Stimulated activated CD8-positive, alpha-beta memory T cell treated with anti-CD3 and anti-CD28 coated beads, Interleukin-4, amount 100 ng/mL, for 24 hours (primary cell): ENCODE measurements at places on chromosomes 13 and 19.

DNA sequence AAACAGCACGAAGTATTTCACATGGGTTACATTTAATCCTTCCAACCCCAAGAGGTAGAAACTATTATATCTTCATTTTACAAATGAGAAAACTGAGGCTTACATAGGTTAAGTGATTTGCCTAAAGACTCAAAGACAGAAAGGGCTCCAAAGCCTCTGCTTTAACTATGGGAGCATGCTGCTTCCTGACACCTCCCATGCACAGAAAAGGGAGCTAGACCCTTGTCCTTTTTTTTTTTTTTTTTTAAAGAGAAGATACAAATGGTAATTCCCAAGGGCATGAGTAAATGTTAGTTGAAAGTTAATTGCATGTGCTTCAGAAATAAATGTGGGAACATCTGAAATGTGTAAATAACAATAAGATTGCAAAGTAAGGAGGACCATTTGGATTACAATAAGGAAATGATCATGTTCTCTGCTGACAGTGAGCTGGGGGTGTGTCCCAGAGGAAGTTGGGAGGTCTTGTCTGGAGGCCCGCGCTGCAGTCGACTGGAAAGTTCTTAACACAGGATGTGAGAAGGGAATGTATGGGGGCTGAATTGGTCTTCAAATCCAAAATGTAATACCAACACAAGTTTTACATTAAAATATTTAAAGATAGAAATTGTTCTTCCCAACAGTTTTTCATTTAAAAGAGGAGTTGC lies 500.3 kb downstream of the KLF12 start:
- no peak for DNase-seq

GRCh38 chr19:53912653-53913052 lies 3.6 kb downstream of the CACNG7 start:
- no peak for DNase-seq

- no peak for DNase-seq
These were observed 199.2 kb downstream of the DLEU7 start for GRCh38 chr13:50644081-50644871.

- DNase-seq: no peak
These were observed 57.3 kb upstream of the TPM4 start for GRCh38 chr19:16018801-16019551.

GRCh38 chr13:40470660-40471059 lies 195.8 kb downstream of the FOXO1 start:
- no peak for DNase-seq

DNA sequence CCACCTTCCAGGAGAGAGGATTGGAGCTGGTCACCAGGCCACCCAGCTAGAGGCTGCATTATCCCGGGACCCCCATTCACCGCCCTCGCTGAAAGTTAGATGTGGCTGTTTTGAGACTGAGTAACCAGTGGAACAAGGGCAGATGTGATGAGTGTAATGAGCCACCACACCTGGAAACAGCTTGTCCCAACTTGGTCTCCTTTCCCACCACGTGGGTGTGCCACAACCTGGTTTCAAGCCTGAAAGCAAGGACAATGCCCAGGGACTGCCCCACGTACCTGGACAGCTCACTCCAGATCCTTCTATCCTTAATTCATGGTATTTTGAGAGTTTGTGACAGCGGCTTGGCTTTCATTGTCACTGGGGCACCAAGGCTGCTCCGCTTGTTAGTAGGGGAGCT lies 7.0 kb downstream of the LGI4 start:
- no peak for DNase-seq

GRCh38 chr13:102869948-102870676 lies 24.3 kb downstream of the ERCC5 start:
- no peak for DNase-seq

DNA sequence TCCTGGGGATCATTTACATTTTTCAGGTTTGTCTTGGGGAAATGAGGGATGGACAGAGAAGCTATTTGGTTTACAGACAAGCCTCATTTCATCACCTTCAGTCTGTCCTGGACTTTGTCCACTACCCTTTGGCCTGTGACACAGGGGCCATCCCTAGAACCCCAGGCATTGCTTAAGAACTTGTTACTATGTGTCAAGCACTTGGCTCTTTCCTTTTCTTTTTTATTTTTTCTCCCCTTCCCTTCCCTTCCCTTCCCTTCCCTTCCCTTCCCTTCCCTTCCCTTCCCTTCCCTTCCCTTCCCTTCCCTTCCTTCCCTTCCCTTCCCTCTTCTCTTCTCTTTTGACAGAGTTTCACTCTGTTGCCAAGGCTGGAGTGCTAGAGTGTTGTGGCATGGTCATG lies 253.1 kb downstream of the OLFM4 start:
- DNase-seq: no peak

- peak; percentile 51 for DNase-seq
These were observed 38.4 kb upstream of the TCF3 start for GRCh38 chr19:1690699-1691307.

- no peak for DNase-seq
These were observed 1.3 kb downstream of the B3GNT3 start for GRCh38 chr19:17796013-17796837.

DNA sequence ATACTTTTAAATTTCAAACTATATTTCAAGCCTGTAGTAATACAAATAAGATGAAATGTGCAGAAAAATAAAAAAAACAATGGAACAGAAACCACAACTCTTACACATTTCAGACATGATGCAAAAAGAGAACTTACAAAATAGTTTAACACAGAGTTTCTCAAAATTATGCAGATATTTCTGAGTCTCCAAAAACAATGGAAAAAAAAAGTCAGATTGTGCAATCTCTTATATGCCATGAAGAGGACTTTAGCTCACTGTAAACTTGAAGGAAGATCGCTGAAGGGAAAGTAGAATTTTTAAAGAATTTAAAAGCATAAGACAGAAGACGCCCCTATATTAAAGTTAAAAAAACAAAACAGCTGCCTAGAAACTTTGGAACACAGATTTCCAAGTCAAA lies 20.4 kb downstream of the ZNF708 start:
- DNase-seq: no peak

DNA sequence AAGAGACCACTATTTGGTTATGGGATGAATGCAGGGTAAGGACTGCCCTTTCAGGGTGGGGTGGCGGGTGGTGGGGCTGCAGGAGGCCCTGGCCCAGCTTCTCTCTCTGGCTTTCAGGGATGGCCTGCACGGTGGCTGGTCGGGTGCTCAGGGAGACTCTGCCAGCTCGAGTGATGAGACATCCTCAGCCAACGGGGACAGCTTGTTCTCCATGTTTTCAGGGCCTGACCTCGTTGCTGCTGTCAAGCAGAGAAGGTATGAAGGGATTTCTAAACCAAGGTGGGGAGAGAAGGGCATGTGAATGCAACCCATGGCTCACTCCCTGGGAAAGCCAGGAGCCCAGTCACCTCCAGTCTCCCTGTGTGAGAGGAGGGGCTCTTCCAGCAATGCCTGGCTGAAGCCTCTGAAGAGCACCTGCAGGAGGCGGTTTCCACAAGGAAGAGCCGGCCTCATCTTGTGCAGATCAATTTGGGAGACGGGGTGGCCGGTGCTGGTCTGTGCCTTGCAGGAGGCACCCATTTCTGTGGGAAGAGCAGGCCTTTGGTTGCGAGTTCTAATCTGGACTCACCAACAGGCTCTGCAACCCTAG lies 16.0 kb upstream of the GPI start:
- no peak for DNase-seq

DNA sequence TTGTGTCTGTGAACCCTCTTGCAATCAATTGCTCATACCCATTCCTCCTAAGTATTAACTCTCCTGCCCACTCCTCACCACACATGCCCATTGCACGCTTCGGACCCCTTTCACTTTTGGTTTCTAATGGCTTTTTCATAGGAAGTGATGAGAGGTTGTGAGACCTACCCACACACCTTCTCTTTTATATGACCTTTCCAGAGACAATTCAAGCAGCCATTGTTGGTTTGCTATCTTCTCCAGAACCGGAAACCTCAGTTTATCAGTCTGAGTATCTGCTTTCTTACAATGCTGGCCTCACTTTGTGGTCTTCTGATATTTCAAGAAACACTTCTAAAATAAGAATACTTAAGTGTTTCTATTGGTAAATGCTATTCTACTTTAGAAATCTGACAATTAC lies 1550.8 kb upstream of the SLC10A2 start:
- DNase-seq: no peak

- DNase-seq: no peak
These were observed 1674.5 kb upstream of the SLC10A2 start for GRCh38 chr13:104740641-104741222.

GRCh38 chr19:16521715-16522289 lies 20.4 kb downstream of the CHERP start:
- no peak for DNase-seq

DNA sequence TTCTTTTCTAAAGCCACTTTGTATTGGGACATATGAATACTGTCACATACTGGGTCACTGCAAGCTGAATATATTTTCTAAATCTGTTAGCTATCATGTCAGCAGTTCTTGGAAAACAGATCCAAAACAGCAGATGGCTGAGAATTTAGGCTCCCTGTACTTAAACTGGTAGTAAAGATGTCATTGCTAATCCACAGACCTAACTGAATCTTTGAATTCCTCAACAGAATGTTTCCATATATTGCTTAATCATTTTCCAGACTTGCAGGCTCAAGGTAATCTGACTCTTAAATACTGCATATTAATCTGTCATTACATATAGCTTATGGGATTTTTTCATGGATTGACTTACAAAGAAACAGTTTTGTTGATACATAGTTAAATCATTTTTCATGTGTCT lies 639.0 kb upstream of the KLHL1 start:
- DNase-seq: no peak

DNA sequence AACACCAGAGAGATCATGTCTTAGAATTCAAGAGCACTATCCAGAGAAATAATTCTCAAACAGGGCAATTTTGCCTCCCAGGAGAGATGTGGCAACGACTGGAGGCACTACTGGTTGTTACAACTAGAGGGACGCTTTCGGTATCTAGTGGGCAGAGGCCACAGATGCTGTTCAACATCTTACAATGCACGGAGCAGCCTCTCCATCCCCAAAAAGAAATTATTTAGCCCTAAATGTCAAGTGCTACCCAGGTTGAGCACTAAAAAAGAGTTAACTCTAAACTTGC lies 78.6 kb downstream of the ABCC4 start:
- no peak for DNase-seq

- no peak for DNase-seq
These were observed 298.9 kb downstream of the ENOX1 start for GRCh38 chr13:43487885-43488284.

GRCh38 chr13:110394371-110394841 lies 87.3 kb downstream of the COL4A2 start:
- no peak for DNase-seq

- no peak for DNase-seq
These were observed 73.9 kb downstream of the TEX29 start for GRCh38 chr13:111394211-111394922.

DNA sequence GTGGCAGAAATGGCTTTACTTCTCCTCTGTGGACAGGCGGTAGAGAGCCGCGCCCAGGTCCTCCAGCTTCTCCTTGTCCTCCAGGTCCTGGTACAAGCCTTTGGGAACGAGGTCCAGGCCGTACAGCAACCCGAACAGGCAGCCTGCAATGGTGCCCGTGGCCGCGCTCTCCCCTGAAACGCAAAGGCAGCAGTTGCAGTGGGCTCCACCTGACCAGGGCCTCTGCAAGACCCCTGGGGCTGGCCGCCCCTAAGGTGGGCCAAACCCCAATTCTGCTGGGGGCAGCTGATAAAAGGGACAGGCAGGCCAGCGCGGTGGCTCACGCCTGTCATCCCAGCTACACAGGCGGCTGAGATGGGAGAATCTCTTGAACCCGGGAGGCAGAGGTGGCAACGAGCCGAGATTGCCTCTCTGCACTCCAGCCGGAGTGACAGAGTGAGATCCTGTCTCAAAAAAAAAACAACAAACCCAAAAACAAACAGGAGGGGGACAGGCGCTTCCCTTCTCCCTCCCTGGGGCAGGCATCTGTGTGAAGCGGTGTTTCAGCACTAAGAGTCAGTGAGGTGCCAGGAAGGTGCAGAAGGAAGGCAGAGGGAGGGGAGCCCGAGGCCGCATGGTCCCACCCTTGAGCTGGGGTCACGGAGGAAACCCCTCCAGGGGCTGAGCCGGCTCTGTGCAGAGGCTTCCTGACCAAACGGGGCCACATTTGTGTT lies 30.3 kb downstream of the ADPRHL1 start:
- DNase-seq: no peak

DNA sequence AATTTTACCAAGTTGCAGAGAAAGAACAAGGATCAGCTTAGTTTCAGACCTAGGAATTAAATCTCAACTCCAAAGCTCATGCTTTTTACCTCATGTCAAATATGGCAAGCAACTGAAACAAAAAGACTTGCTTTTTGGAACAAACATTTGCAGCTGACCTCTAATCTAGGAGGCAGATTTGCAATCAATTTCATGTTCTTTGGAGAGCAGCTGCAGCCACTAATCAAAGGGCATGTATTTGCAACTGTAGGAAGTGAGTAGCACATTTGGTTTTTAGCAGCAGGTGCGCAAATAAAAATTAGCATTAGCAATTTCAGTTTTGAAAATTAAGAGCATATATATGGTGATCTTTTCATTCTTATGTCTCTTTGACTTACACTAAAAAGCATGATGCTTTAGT lies 459.3 kb upstream of the SLC10A2 start:
- DNase-seq: no peak

GRCh38 chr19:38691938-38692457 lies 44.5 kb downstream of the ACTN4 start:
- no peak for DNase-seq

GRCh38 chr13:42762251-42762650 lies 19.1 kb upstream of the FAM216B start:
- DNase-seq: no peak

DNA sequence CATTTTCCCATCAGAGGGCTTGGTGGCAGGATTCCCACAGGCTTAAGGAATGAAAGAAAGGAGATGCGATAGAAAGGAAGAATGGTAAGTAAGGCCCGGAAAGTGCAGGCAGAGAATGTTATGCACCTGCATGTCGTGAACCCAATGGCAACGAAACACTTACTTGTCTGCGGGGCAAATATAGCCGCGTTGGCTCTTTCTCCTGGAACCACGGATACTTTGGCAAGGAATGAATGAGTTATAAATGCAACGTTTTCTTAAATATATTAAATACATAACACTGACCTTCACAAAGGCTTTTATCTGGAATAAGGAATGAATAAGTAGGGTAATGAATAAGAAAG lies 192.1 kb downstream of the KATNAL1 start:
- no peak for DNase-seq

DNA sequence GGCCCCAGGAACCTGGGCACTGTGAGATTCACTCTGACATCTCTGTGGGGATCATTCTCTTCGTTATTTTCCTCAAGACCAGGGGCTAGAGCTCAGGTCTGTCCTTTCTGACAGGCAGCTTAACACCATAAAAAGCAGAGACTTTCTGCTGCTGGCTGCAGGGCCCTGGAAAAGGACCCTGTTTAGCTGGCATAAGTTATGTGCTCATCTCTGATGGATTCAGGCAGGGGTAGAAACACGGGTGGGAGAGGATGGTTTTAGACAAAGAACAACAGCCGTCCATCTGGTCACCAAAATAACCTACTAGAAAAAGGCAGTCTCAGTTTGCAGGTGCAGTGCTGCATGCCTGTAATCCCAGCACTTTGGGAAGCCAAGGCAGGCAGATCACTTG lies 2.3 kb upstream of the GPI start:
- no peak for DNase-seq

GRCh38 chr19:46081928-46082727 lies 41.3 kb upstream of the IGFL4 start:
- DNase-seq: no peak

GRCh38 chr13:113548171-113548641 lies 36.3 kb upstream of the TFDP1 start:
- DNase-seq: no peak
